ENCODE measurements at places on chromosomes 5 and 9.

- DNase-seq: no peak
Observed at GRCh38 chr5:91359962-91360609, 23.0 kb downstream of the ARRDC3 start.

DNA sequence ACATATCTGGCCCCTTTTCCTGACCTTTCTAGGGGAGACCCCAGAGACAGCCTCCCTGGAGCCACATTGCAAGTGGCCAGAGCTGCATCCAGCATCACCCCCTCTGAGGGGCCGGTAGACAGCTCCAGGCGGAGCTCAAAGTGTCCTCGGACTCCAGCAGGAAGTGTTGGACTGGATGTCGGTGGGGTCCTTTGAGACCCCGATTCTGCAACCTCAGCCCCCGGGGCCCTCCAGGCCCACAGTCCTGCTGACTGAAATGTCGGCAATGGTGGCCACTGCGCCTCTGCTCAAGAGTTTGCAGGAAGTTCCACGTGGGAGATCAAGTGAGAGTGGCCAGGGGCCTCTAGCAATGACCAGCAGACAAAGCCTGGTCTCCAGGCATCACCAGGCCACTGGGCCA, 115.9 kb upstream of the FOXD4L5 start:
- DNase-seq: no peak

- DNase-seq: no peak
Observed at GRCh38 chr5:91049800-91050199, 333.3 kb downstream of the ARRDC3 start.

GRCh38 chr9:68577774-68578591, 37.3 kb upstream of the TMEM252 start:
- no peak for DNase-seq

GRCh38 chr9:134071149-134071548, 3.3 kb upstream of the BRD3 start:
- no peak for DNase-seq

DNA sequence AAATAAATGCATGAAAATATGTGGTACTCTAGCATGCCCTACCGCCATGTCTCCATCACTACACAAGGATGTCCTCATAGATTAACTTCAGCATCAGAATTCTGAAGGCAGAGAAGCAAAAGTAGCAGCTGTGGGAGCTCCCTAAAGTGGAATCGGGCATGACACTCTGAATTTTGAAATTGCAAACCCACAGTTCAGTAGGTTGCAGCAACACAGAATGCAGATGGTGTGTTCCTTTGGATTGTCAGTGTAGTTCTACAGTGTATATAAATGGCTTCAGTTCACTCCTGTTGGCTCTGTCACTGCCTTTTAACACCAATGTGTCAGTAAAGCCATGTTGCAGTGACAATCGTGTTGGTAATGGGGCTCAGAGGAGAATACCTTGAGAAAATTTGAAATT, 973.6 kb upstream of the WWC1 start:
- no peak for DNase-seq

DNA sequence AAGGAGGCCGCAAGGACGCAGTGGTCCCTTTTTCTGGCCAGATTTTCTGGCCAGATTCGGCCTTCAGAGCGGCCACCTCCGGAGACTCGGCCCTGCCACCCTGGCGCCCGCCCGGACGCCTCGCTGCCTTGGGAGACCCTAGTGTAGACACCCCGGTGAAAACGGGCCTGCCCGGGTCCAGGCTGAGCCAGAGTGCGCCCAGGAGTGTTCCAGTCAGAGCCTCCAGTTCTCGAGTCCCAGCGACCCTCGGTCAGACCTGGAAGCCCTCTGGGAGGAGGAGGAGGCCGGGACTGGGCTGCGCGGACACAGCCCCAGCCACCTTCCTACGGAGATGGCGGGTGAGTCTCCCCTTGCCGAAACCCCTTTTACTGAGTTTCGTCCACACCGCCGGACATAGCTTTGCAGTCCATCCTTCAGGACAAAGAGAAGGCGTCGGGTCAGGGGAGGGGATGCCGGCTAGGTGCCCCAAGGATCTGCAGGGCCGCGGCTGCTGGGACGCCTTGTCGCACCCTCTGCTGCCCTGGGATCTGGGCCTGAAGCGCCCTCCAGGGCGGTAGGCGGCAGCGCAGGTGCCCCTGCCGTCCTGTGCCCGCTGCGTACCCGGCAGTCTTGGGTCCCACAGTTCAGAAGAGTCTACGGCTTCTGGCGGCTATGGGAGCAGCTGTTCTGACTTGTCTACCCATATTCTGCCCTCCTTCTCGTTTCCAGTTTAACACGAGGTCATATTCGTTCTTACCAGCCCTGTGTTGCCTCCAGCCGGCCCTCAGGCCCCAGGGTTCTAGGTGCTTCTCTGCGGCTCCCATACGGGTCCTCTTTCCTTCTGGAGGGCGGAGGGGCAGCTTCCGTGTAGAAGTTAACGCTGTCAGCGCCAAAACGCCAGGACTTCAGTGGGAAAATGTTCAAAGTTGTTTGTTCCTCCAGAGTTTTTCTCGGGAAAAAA, 1771.7 kb upstream of the CDH9 start:
- no peak for DNase-seq

- no peak for DNase-seq
Observed at GRCh38 chr9:4796988-4797853, 4.5 kb downstream of the RCL1 start.

DNA sequence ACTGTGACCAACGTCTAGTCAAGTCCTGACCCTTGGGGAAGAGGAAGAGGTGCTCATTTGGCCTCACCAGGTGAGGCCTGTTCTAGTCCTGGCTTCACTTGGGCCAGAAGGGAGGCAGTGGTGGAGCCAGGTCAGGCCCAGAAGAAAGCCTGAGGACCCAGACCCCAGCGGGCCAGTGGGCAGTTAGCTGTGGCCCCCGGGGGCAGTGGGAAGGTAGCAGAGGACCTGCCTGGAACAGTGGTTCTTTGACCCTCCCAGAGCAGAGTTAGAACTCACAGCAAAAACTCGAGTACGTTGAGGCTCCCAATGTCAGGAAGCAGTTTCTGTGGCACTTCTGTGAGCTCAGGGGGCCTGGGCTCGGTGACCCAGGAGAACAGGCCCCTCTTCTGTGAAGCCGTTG, 66.0 kb upstream of the GARNL3 start:
- DNase-seq: no peak

DNA sequence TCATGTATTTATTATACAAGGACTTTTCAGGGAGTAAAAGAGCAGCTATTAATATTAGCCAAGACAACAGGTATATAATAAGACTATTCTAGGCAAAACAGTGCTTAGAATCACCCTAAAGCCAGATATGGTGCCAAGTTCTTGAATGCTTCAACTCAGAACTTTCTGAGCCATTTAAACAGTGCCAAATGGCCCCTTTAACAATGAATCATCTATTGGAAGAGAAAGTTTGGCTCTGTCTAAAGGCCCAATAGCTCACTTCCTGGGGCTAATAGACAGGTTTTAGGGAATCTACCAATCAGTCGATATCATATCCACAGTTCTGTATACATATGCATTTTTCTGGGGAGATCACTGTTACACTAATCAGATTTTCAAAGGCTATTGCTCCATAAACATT, 42.9 kb downstream of the ZNF474 start:
- DNase-seq: no peak

- DNase-seq: no peak
Observed at GRCh38 chr5:79119486-79119885, 7.9 kb downstream of the BHMT start.

- DNase-seq: no peak
Observed at GRCh38 chr5:68740226-68740910, 353.4 kb upstream of the SLC30A5 start.

- DNase-seq: no peak
Observed at GRCh38 chr9:107730666-107731065, 241.1 kb upstream of the KLF4 start.

Data from stimulated activated CD8-positive, alpha-beta memory T cell treated with anti-CD3 and anti-CD28 coated beads, Interleukin-15, amount 100 ng/mL, for 1 hour (primary cell).